Activated T-cell treated with anti-CD3 and anti-CD28 coated beads, Interleukin-2, amount 50 U/mL, for 4 hours (primary cell): ENCODE measurements at places on chromosomes 6 and 20.

- DNase-seq, result no peak
Measured at GRCh38 chr6:134424165-134424797, 106.4 kb upstream of the SGK1 start.

DNA sequence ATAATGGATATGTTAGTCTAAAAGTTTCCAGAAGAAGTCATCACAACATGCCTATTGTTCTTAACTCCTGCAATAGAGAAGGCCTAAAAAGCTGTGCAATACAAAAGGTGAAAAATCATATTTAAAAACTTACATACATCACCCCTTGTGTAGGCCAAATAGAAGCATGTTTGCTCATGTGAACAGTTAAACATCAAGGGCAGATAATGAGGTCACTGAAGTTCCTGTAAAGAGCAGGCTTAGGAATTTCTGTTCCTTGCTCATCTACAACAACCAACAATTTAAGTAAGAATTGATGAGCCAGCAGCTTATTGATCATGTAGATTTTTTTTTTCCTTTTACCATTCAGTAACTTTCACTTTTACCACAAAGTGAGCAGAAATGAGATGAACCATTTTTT is 7.5 kb upstream of the NUP153 start:
- no peak for DNase-seq

GRCh38 chr20:24612799-24613775 is 143.7 kb downstream of the SYNDIG1 start:
- DNase-seq, result no peak

- DNase-seq, result no peak
Measured at GRCh38 chr6:73340048-73340447, 14.0 kb downstream of the DPPA5 start.

DNA sequence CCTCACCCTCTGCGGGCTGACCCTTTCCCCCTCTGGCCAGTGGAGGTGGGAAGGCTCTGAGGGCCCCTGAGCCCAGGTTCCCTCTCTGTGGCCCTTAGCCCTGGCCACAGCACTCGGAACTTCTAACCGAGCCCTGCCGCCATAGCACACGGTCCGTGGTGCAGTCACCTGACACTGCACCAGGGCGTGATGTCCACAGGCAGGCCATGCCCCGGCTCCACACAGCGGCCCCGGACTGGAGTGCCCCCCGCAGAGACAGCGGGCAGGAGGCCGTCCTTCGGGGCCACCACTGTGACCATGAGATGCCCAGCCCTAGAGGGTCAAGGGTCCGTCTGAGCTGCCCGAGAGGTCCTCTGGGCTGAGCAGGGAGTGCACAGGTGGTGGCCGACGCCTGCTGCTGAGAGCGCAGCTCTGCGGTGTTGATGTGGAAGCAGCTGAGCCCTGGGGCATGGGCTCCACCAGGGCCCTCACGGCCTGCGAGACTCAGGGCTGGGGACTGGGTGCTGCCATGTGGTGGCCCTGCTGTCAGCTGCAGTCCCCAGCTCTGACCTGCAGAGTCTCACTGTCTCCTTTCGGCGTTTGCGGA is 11.2 kb upstream of the BHLHE23 start:
- DNase-seq, result no peak

DNA sequence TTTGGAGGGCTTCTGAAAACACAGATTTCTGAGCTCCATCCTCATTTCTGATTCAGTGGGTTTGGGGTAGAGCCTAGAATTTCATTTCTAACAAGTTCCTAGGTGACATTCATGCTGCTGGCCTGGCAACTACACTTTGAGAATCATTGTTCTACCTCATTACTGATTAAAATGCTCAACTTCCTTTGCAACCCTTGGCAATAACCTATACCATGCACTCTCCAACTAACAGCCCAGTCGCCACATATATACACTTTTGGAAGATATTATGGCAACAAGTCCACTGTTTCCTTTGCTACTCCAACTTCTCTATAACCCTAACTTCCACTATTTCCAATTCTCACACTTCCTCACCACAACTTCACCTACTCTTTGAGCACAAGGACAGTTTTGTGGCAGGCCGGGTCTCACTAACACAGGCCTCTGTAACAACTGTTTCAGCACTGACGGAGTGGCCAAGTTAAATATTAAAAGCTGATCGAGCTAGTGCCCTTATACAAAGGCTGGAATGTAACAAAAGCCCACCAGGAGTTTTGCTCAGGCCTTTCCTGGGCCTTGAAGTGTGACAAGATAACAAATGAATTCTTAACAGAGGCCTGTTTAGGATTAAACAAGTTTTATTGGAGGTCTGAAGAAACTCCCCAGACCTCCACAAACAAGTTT is 32.1 kb upstream of the RAB23 start:
- DNase-seq, result no peak

GRCh38 chr6:167108278-167108677 is 14.6 kb upstream of the CCR6 start:
- DNase-seq, result no peak

GRCh38 chr6:149820506-149820905 is 43.7 kb downstream of the LRP11 start:
- DNase-seq, result no peak

- no peak for DNase-seq
Measured at GRCh38 chr6:91961671-91962070, 1374.8 kb upstream of the MAP3K7 start.

GRCh38 chr6:78623554-78623953 is 243.8 kb upstream of the IRAK1BP1 start:
- no peak for DNase-seq

- DNase-seq, result no peak
Measured at GRCh38 chr20:34216382-34216742, 24.9 kb upstream of the ASIP start.

DNA sequence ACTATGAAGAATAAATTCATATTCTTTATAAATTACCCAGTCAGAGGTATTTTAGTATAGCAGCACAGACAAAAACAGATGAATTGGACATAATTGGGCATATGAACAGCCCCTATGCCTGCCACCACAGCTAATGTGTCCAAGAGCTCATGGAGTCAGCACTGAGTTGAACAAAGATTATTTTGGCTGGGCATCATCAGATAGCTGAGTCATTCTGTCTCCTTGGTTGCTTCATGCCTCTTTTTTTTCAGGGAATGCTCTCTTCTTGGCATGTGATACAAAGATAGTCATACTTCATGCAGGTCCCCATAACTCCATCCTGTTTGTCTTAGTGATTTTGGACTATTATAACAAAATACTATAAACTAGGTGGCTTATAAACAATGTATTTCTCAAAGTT is 275.6 kb downstream of the TENT5A start:
- DNase-seq, result no peak

DNA sequence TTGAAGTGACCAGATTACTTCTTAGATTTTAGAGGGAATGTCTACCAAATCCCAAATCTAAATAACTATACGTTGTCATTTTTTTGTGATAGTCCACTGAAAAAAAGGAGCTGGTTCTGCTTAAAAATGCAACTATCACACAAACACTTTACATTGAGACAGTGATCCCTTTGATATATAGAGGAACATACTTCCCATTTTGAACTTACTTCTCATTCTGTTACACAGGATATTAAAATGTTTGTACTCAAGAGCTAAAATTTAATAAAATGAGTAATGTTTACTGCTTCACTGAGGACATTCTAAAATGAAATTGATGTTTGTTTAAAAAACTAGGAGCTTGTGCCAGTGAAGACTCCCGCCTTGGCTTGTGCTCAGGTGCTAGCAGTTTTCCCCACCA is 174.1 kb downstream of the CARMIL1 start:
- no peak for DNase-seq

DNA sequence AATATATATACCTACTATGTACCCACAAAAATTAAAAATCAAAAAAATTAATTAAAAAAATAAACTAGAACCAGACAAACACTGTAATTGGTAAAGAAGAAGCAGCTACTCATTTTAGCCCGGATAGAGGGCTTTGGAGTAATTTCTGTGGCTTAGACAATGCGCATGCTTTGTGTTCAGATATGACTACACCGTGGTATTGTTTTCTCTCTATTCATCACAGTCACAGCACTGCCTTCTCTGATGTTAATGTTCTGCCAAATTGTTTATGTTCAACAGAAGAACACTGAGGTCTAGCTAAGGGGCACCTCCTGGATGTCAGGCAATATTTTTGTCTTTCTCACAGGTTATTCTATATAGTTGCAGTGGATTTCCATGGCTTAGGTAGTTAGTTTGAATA is 77.5 kb upstream of the GJE1 start:
- no peak for DNase-seq
